ENCODE measurements at places on chromosomes 5 and 9.

- no peak for DNase-seq
Observed at GRCh38 chr9:15867334-15867733, 314.5 kb downstream of the CCDC171 start.

- peak; percentile 39 for DNase-seq
Observed at GRCh38 chr5:151682240-151682639, 4.5 kb downstream of the SPARC start.

DNA sequence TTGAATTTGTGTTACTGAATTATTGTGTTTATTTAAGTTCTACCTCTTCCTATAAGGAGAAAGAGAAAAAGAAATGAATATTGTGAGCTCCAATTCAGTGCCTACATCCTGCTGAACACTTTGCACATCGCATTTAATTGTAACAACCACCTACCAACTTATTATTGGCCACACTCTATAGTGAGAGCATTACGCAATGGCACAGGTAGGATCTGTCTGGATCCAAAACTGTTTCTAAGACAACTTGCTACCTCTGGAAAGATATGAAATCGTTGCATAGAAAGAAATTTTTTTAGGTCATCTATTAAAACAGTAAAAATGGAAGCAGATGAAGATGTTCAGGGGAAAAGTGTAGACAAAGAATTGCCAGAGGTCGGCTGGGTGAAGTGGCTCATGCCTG lies 227.2 kb upstream of the SNX2 start:
- no peak for DNase-seq

GRCh38 chr5:90193185-90193822 lies 216.3 kb downstream of the CETN3 start:
- DNase-seq: no peak

- no peak for DNase-seq
Observed at GRCh38 chr9:33426843-33427293, 20.5 kb downstream of the AQP3 start.
